ENCODE measurements at places on chromosomes 2 and 18.

- DNase-seq: no peak
These were observed 242.2 kb downstream of the LOXHD1 start for GRCh38 chr18:46414863-46415262.

DNA sequence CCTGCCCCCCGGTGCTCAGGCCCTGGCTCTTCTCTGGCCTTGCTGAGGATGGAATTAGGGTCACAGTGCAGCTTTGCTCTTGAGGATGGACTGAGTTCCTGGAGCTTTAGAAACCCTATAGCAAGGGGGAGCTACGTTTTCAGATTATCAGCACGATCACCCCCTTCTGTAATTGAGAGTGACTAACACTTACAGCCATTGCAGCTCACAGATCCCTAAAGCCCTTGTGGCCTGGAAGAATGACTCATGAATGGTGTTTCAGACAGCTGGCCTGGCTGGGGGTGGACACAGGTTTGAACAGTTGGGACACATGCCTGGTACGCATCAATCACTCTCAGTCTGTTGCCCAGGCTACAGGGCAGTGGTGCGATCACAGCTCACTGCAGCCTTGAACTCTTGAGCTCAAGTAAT lies 79.7 kb upstream of the IGFBP5 start:
- no peak for DNase-seq

- DNase-seq: no peak
These were observed 458 bp downstream of the HYCC2 start for GRCh38 chr2:201070948-201071478.

GRCh38 chr18:3401669-3402620 lies 48.0 kb upstream of the TGIF1 start:
- DNase-seq: no peak

DNA sequence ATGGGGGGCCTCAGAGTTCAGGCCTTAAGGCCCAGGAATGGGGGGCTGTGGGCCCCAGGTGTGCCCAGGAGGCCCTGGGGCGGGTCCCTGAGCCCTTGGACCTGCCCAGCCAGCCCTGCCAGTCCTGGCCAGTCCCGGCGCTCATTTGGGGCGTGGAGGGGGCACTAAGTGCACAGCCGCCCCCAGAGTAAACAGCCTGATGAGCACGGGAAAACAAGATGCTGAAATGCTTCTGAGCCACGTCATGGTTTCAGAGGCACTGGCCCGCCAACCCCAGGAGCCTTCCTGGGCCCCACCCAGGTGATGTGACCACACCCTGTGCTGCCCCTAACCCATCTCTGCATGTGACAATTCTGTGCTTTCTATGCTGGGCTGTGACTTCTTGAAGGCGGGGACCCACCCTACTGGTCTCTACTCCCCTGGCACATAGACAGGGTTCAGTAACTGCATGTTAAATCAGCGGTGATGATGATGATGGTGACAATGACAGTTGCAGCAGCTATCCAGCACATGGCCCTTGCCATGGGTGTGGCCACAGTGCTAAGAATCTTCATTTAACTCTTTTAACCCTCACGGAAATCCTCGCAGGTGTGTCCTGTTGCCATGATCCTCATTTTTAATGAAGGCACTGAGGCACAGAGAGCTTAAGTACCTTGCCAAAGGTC lies 28.1 kb upstream of the ASPRV1 start:
- no peak for DNase-seq

- DNase-seq: no peak
These were observed 295.1 kb downstream of the GALR1 start for GRCh38 chr18:77544792-77545191.

All from HuH-7.5 (cell line).